Activated naive CD4-positive, alpha-beta T cell treated with Interleukin-2 at 50 U/mL for 16 hours (primary cell): ENCODE measurements at places on chromosomes 7 and 10.

- no peak for DNase-seq
These were observed 202.7 kb downstream of the EBF3 start for GRCh38 chr10:129761197-129761972.

GRCh38 chr10:115903207-115903606, 369.8 kb downstream of the GFRA1 start:
- no peak for DNase-seq

GRCh38 chr7:81648716-81649115, 121.1 kb downstream of the HGF start:
- DNase-seq: no peak

DNA sequence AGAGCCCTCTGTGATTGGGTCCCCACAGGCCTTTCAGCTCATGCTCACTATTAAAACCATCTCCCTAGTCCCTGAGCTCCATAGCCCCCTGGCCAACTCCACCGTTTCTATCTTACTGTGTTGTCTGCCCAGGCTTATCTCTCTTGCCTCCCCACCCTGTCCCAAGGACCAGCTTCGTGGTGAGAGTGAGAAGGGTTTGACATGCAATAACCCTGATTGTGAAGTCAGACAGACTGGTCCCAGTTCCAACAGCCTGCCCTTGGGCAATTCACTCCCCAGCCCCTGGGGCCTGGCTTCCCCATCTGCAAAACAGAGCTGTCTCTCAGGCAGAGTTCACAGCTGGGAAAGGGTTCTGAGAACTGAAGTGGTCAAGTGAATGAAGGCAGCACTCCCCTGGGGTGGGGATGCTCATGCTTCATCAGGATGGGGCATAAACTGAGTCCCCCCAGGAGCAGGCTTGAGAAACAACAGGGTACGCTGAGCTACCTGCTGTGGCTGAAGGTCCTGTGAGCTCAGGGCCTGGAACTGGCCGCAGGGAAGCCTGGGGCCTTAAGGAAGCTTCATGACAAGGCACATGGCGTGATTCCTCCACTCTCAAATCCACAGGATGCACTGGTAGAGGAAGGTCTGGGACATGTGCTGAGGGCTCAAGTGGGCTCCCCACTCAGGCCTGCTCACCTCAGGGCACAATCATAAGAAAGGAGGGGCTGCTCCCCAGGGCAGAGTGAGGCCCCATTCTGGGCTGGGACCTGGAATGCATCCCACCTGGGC, 1.8 kb upstream of the PPIF start:
- DNase-seq: no peak

GRCh38 chr10:24685958-24686540, 37.6 kb downstream of the ARHGAP21 start:
- DNase-seq: no peak

GRCh38 chr10:114283091-114283490, 44.0 kb downstream of the VWA2 start:
- DNase-seq: no peak

DNA sequence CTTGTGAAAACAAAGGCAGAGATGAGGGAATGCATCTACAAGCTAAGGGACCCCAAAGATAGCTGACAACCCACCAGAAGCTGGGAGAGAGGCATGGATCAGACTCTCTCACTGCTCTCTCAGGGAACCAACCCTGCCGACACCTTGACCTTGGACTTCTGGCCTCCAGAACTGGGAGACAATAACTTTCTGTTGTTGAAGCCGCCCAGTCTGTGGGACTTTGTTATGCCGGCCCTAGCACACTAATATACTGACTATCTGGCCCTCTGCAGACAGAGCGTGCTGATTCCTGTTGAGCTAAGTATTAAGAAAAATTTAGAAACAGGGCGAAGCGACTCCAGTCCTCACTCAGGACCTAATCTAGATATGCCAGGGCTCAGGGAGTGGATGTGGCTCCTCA, 144.3 kb upstream of the TCF7L2 start:
- no peak for DNase-seq

DNA sequence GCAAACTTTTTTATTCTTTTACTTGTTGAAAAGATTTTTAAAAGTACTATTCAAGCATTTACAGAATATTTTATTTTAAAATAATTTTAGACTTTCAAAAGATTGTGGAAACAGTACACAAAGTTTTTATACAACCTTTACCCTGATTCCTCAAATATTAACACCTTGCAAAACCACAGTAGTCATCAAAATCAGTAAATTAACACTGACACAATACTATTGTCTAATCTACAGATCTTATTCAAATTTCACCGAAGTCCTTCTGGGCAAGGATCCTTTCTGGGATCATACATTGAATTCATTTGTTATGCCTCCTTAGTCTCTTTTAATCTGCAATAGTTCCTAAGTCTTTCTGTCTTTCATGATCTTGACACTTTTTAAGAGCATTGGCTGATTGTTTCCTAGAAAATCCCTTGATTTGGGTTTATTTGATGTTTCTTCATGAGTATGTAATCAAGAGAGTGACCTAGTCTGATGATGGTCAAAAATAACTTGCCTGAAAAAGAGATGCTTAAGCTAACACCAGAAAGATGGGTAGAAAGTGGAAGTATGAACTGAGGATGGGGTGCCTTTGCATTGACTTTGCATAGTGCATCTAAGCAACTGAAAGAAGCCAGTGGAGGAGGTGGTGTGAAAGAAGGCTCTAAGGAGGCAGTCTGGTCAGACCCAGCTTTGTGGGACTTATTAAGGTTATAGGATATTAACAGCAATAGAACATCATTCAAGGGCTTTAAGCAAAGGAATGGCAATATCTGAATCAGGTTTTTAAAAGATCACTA, 9.7 kb downstream of the STAMBPL1 start:
- DNase-seq: no peak

DNA sequence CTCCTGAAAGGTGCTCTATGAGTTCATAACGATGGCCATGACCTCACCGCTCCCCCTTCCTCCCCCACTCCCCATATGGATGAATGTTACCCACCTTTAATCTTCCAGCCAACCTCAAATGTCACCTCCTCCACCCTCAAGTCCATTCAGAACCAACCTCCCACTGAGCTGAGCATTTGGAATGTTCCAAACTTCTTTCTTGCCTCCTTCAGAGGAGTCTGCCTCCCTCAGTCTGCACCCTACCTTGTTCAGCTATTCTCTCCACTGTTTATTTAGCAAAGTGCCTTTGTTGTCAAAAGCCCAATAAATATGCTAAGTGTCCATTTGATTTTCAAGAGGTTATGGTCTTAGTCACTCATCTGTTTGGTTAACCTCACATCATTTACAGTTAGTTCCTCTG, 22.9 kb upstream of the MTPAP start:
- DNase-seq: no peak

DNA sequence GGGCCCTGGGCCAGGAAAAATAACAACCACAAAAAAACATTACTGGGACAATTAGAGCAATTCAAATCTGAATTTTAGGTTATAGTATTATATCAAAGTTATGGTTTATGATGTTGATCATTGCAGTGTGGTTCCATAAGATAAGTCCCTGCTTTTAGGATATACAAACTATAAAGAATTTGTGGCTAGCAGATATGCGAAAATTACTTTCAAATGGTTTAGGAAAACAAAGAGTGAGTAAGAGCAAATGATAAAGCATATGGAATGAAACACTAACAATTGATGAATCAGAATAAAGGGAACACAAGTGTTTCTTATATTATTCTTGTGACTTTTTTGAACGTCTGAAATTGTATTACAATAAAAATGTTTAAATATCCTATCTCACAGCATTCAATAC, 64.4 kb upstream of the HECTD2 start:
- DNase-seq: no peak
